ENCODE measurements at places on chromosomes 16 and 17.
A peak's percentile ranks its signal among the peaks of the same experiment; 100 is the strongest.

DNA sequence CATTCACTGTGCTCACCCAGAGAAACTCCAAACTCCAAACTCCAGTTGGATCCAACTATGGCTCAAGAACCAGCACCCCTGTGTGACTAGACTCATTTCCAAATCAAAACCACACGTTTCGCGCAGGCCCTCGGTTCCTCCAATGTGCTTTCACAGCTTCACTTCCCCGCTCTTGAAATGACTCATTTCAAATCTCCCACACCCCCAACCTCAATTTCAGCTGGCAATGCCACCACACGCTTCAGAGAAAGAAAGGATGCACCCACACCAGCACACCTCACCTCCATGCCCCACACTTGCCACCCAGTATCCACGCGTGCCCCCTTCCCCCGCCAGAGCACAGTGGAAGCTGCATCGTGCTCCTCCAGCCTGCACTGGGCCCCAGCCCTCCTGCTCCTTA is 9.0 kb downstream of the TMEM92 start:
- no peak for DNase-seq

- no peak for DNase-seq
Measured at GRCh38 chr17:82878527-82878926, 38.7 kb upstream of the ZNF750 start.

- DNase-seq: peak; percentile 5
Measured at GRCh38 chr17:34756637-34757021, 177.2 kb downstream of the TMEM132E start.

DNA sequence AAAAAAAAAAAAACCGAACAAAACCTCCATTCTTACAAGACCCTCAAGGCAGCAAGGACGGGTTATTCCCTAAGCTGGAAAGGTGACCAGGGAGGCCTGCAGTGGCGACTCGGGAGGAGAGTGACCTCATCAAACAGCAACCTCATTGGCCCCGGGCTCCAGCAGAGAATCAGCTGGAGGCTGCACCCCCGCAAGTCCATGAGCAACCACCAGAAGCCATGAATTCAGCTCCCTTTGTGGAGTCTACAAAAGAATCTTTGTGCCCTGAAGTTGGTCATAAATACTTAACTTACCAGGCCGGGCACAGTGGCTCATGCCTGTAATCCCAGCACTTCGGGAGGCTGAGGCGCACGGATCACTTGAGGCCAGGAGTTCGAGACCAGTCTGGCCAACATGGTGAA is 80.9 kb upstream of the CREBBP start:
- no peak for DNase-seq

GRCh38 chr17:17663160-17664063 is 17.8 kb upstream of the RAI1 start:
- peak; percentile 99 for DNase-seq

DNA sequence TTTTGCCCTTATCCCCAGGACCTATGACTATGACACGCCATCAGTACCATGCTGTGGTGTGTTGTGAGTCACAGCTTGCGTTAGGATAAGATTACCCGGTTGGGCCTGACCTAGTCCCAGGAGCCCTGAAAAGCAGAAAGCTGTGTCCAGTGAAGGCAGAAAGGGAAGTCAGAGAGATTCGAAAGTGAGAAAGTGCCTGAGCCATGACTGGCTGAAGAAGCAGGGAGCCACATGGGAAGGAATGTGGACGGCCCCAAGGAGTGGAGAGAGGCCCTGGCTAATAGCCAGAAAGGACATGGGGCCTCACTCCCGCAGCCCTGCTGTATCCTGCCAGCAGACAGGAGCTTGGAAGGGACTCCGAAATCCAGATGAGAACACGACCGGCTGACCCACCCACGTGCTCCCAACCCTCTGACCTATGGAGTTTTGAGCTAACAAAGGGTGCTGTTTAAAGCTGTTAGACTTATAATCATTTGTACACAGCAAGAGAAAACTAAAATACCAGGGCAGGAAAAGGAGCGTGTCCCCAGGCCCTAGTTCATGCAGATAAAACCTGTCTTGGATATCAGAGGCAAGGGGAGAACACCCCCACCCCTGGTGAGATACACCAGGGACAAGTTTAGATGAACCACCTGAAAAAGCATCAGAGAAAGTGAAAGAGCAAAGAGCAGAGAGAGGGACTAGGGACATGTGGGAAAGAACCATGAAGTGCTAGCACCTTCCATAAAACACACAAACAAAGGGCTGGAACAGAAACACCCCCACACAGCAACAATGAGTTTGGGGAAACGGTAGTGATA is 115.3 kb downstream of the SLC39A11 start:
- DNase-seq: peak; percentile 92

GRCh38 chr17:43615330-43616028 is 46.2 kb downstream of the MEOX1 start:
- peak; percentile 18 for DNase-seq

DNA sequence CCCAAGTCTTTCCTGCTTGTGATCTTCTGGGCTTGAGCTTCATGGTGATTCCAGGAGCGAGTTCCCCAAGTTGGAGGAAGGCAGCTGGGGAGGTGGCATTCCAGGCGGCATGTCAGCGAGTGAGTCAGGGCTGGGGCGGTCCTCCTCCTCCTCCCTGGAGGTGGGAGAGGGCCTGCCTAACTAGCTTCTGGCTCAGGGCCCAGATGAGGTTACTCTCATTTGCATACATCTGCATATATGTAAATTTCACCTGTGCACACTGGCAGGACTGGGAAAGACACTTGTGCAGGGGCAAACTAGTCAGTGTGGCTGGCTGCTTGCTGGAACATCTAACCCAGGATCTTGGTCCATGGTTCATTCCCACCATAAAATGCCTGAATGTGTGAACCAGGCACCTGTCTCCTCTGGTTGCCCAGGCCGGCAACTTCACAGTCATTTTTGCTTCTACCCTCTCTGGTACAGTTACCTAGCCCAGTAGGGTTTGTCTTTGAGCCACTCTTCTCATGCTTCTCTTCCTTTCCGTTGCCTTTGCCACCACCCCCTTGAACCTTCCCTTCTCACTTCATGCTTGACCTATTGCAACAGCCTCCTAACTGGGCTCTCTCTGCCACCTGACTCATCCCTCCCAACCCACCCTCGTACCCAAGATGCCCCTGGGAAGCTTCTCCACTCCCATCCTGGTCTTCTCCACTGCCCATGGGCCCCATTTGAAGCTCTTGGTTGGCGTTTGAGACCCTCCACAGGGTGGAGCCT is 9.6 kb upstream of the DLX4 start:
- no peak for DNase-seq

DNA sequence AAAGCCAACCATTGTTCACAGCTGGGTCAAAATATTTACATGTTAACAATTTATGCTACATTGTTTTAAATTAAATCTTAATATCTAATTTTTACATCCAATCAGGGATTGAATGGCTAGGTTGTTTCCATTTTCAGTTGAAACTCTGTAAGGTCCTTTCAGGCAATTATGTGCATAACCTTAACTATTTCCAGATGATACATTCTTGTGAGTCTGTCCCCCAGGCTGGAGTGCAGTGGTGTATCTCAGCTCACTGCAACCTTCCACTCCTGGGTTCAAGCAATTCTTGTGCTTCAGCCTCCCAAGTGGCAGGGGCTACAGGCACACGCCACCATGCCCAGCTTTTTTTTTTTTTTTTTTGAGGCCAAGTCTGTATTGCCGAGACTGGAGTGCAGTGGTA is 10.4 kb downstream of the CDC42EP4 start:
- no peak for DNase-seq

DNA sequence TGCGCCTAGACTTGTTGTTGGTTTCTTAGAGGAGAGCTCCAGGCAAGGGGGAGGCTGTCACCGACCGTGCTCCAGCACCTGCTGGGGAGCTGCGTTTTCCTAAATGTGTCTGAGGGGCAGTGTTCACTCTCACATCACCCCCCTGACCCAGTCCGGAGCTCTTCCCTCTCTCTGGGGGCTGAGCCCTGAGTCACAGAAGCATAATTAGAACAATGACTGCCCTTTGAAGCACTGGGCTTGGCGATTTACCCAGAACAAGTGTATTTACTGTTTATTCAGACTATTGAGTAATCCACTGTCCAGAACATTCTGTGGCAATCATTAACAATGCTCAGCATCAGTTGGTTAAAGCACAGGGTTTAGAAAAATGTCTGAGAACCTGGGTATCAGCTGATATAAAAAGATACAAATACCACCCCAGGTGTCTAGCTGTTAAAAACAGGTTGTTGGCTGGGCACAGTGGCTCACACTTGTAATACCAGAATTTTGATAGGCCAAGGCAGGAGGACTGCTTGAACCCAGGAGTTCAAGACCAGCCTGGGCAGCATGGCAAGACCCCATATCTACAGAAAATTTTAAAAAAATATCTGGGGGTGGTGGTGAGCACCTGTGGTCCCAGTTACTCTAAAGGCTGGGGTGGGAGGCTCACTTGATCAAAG is 8.1 kb downstream of the CES4A start:
- DNase-seq: peak; percentile 92

- peak; percentile 35 for DNase-seq
Measured at GRCh38 chr17:12592941-12593340, 72.7 kb upstream of the MYOCD start.

DNA sequence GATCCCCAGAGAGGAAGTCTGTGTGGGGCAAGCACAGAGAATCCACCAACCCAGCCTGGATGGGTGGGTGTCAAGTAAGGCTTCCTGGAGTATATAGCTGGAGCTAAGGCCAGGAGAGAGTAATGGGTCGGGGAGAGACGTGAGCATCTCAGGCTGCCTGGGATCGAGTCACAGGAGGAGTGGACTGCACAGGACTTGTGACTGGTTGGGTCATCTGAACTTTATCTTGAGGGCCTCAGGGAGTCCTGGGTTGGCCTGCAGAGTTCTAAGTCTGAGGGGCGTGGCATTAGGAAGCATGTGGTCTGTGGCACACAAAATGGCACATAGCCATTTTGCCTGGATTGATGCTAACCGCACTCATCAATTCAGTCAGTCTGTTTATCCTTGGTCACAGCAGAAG is 1.5 kb downstream of the PLA2G15 start:
- DNase-seq: no peak

- DNase-seq: no peak
Measured at GRCh38 chr16:5722116-5722619, 624.6 kb upstream of the EEF2KMT start.

GRCh38 chr17:65406552-65406951 is 154.9 kb downstream of the AXIN2 start:
- DNase-seq: no peak

- DNase-seq: peak; percentile 71
Measured at GRCh38 chr17:36949461-36949927, 740 bp downstream of the AATF start.

GRCh38 chr16:23838485-23839142 is 2.8 kb downstream of the PRKCB start:
- DNase-seq: no peak

DNA sequence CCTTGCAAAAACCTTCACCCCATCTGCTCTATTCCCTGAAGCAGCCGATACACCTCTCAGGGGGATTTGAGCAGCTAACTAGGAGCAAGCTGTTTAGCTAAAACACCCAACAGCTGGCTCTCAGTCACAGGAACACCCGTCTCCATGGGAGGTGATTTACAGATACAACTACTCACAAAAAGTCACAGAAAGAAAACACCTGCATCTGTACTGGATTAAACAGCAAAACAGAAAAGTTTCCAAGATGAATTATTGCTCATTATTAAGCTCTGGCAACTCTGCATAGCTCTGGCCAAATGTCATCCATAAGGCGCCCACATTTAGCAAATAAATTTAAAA is 22.3 kb downstream of the GJC1 start:
- DNase-seq: no peak
